ENCODE measurements at places on chromosomes 5 and 9. TPM values are rescaled to one million over a fixed set of nuclear protein-coding genes. Genes with fewer than 3 reads are reported as not detected.

- no peak for DNase-seq
These were observed 287.0 kb upstream of the ARRDC3 start for GRCh38 chr5:91670122-91670521.

- DNase-seq: no peak
These were observed 615.0 kb upstream of the RIOK2 start for GRCh38 chr5:97797994-97798451.

DNA sequence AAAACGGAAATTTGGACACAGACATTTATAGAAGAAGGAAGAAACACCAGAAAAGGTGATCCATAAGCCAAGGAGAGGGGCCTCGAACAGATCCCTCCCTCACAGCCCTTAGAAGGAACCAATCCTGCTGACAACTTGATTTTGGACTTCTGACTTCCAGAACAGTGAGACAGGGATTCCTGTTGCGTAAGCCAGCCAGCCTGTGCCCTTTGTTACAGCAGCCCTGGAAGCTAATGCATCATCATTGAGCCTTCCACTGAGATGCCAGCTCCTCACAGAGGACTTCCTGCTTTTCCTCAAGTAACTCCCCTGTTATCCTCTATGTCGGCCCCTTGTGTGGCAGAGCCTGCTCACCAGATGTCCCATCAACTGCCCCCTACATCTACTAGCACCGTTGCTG, 94.1 kb downstream of the JMY start:
- no peak for DNase-seq

DNA sequence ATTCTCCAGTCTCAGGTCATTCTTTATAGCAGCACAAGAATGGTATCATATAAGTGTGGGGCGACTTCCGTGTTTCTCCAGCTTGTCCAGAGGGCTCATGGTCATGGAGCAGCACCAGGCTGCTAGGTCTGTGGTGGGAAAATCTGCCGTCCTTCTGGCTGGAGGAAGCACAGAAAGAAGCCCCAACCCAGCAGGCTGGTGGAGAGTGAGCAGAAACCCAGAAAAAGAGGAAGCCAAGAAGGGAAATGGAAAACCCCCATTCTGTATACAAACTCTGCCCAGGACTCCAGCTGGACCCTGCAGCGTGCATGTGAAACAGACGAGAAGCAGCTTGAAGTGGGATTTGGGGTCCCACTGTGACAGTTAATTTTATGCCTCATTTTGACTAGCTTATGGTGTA, 34.3 kb upstream of the OLFM1 start:
- no peak for DNase-seq

DNA sequence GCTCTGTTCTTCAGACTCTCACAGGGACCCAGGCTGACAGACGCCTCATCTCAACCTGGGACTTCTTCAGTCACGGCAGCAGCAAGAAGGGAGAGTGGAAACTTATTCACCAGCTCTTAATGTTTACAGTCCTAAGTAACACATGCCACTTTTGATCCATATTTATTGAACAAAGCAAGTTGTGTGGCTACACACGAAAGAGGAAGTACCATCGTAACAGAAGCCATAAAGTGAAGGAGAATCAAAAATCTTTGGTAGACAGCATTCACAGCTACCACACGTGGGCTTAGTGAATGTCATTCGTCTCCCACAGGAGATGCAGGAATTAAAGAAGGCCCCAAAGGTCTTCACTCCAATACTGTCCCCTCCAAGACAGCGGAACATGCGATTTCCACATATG, 582.6 kb downstream of the CETN3 start:
- no peak for DNase-seq

- DNase-seq: no peak
These were observed 25.1 kb upstream of the IRX2 start for GRCh38 chr5:2776337-2777302.

DNA sequence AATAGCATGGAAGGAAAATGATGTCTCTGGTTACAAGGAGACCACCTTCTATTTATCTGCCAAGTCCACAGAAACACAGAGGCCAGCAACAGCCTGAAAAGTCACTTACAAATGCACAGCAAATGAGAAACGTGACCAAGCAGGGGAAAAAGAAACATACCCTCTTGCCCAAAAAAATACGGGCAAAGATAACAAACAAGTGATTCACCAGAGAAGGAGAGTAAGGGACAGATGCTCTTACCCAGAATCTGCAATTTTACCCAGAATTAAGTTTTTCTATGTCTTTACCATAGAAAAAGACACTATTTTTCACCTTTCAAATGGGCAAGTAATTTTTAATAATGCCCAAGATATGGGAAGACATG, 28.1 kb downstream of the CAMSAP1 start:
- DNase-seq: no peak

- no peak for DNase-seq
These were observed 453.9 kb downstream of the TUSC1 start for GRCh38 chr9:25224309-25224708.

- no peak for DNase-seq
These were observed 105.3 kb downstream of the THBS4 start for GRCh38 chr5:80140496-80140895.

DNA sequence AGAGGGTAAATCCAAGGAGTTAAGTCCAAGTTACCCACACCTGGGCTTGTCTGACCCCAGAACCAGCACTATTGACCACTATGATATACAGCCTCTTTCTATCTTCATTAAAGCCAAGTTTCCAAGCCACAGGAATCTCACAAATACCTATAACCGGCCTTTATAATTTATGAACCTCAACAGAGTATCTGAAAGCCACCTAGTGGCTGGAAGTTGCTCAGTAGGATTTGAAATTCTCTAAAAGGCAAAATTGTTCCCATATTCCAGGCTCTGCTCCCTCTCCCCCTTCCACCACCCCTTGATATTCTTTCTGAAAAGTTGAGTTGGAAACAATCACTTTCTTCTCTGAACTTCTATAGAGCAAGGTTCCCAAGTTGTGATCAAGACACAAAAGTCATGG, 106.4 kb upstream of the GPR151 start:
- DNase-seq: no peak

DNA sequence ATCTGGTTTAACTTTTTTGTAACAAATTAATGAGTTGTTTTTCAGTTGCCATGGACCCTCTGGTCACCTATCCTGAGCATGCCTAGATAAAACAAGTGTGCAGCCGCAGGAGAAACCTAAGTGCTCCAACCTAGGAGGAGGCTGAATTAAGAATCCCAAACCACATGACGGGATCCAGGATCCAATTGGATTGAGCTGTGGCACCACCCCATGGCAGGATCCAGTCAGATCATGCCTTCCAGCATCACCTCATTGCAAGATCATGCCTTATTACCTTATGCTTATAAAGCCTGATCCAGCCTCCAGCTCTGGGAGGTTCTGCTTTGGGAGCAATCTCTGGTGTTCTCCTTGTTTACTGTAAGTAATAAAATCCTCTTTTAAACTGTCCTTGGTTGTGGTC, 662.0 kb downstream of the TLR4 start:
- DNase-seq: no peak

DNA sequence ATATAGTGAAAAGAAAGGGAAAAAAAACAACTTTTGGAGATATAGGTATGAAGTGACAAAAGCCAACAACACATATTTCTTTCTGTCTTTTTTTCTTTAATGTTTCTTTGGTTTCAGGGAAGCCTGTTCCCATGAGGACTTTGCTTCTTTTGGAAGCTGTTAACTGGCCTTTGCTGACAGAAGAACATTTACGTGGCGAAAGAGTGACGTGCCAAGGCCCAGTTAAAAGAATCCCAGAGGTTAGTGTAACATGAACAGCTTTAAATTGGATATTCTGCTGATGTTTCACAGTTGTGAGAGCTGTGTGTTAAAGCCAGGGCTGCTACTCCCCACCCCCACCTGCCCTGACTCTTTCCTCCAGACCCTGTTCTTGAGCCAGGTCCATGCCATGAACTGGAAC, 275.9 kb downstream of the CRB2 start:
- no peak for DNase-seq

DNA sequence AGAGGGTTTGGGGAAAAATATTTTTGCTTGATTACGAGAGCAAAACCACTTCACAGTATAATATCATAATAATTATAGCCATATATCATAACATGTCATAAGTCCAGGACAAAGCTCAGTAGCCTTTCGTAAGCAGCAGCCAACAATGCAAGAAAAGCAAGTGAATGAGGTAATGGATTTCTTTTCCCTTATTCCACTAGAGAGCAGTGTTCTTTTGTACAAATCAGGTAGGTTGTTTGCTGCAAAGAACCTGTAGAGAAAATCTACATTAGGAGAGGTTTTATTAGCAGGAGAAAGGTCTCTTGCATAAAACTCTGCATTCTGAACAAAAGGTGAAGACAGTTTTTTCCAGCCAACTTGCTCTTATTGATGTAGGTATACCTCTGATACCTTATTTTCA, 1033.4 kb downstream of the TLE4 start:
- no peak for DNase-seq

GRCh38 chr9:114225561-114226212, 70.3 kb downstream of the COL27A1 start:
- no peak for DNase-seq

DNA sequence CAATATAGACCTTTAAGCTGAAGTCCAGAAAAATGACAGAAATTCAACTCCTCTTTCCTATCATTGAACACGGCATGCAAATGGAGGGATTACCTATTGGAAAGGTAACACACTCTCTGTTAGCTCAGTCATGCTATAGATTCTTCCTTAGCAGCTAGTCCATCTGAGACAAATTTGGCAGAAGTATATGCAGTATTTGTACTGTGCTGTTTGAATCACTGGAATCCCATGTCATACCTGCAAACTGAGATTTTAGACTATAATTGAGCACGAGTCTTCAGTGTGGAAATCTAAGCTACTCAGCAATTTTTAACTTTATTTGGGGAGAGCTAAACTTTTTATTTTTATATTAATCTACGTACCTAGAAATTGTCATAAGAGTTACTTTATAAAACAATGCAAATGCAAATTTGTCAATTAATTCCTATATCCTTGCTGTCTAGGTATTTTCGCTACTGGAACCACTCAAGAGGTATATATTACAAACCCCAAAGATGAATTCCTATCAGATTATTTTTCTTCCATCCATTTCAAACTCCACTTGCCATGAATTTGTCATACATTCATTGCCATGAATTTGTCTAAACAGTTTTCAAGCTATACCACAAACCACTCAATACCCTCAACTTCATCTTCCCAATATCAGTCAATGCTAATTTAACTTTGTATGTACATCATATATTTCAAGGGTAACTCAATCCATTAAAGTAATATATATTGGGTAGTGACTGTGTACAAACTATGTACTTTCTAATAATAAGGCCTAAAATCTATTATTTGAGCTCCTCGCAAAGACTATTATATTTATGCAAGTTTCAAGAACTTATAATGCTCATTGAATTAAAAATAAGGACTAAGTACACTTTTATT, 224.8 kb downstream of the MEF2C start:
- DNase-seq: no peak

DNA sequence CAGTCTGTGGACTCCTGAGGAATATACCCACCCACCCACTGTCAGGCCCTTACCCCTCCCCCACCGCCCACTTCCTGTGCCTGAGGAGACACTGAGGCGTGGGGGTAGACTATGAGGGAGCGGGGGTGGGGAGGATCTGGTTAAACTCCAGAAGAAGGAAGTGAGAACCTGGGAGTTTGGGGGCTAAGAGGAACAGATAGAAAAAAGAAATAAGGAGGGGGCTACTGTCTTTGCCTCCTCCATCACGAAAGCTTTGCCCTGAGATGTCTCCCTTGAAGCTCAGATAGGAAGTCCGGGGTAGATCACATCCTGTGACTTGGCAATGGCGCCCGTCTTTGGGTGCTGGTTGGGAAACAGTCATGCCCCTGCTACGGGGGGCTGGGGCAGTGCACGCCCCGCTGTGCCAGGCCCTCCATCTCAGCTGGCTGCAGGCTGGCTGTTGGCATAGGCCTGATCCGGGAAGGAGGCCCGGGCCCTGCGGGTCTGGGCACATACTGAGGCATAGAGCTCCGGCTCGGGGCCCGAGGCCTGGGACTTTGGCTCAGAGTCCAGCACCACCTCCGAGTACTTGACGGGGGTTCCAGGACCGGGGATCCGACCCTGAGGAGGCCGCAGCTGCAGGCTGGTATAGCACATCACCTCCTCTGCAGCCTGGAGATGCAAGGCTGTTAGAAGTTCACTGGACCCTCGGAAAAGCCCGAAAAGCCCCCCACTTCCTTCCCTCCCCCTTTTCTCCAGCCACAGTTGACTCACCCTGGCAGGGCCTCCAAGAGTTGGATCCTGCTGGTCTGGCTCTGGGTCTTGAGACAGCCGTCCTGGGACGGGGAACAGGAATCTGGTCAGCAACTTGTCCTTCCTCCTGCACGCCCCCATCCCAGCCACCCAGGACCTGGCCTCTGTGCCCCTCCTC, 1.0 kb downstream of the SIT1 start:
- DNase-seq: no peak

DNA sequence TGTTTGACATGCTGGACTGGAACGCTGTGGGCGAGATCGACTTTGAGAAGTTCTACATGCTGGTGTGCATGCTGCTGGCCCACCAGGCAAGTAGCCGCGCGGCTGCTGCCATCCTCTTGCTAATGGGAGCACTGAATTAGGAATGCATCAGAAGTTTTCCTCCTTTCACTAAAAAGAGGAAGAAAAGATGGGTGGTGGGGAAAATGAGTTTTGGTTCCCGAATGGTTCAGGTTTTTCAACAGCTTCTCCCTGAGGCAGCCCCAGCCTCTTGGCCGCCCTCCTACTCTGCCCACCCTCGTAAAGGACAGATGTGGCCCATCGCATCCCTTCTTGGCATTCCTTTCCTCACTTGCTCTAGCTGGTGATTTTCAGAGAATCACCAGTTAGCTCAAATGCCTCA, 5.5 kb downstream of the EFCAB9 start:
- DNase-seq: no peak

DNA sequence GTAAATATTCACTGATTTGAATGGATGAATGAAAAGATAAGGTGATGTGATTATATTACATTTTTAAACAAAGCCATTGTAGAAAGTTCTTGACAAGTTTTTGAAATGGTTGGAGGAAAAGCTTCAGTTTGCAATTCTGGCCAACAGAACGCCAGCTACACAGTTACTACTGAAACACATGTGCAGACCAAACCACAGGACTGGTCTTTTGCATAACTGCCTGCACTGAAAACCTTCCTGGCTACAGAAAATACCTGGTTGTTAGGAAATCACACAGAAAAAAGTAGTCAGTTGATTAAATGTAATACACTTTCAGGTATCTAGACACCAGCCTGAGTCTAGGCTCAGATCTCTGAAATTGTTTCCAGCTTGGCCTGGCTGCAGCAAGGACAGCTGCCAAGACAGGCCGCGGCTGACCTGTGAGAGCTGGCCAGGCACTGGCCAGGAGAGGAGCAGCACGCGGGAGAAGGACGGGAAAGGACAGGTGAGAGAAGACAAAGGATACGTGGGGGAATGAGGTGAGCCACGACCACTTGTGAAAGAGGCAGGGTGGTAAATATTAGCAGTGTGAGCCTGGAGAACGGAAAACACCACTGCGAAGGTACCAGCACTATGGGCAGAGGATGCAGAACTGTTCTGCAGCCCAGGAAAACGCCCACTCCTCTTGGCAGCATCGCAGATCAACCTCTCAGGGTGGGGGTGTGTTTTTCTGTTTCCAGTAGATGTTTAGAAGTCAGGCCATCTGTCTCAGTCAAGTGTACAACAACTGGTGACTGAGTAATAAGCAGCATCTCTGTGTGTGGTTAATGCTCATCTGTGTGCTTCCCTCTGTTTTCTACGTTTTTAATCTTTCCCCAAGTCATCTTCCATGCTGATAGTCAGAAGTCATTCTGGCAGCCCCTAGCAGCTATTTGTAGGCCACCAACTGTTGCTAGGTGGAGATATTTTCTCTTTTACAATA, 137.4 kb downstream of the SCAMP1 start:
- no peak for DNase-seq

The FOXI1 gene
- not detected for total RNA-seq

The PDCD1LG2 gene
- total RNA-seq: 1.7 TPM

The GFRA3 gene
- 1.7 TPM for total RNA-seq

The GHR gene
- 9.6 TPM for total RNA-seq

The SLC45A2 gene
- not detected for total RNA-seq

The SPINK9 gene
- total RNA-seq: not detected

The TLX3 gene
- total RNA-seq: not detected
